ENCODE measurements at places on chromosomes 3 and 15.

GRCh38 chr15:101329867-101330380 is 34.9 kb upstream of the SNRPA1 start:
- no peak for DNase-seq

GRCh38 chr15:42154212-42154941 is 2.1 kb downstream of the PLA2G4F start:
- no peak for DNase-seq

- no peak for DNase-seq
Measured at GRCh38 chr15:79942741-79943481, 28.1 kb downstream of the BCL2A1 start.

- DNase-seq = no peak
Measured at GRCh38 chr15:39804026-39804425, 21.4 kb upstream of the FSIP1 start.

- no peak for DNase-seq
Measured at GRCh38 chr3:194137008-194137505, 1.1 kb downstream of the HES1 start.

DNA sequence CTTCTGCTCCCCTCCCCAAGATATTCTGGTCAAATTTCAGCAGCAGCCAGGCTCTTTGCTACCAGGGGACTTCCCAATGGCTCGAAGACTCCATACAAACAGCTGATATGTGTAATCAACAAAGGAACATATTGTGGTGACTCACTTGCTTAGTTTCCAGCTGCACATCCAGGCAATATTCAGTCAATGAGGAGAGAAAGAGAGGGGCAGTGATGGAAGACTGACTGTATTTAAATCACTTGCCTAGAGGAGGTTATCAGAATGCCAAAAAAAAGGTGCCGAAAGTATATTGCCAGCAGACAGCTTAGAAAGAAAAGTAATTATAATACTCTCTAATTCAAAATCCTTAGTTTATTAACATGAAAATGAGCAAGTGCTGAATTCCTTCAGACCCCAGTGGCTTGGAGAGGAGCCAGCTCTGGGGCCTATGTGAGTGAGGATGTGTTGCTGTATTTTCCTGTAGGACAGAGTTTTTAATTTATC is 236.5 kb downstream of the LRTM1 start:
- DNase-seq = no peak

GRCh38 chr3:46701181-46701939 is at the start of gene TMIE:
Gene TMIE (plus strand): TSS chr3:46701392. CDS start chr3:46701488, 96 bp downstream.
- no peak for DNase-seq

DNA sequence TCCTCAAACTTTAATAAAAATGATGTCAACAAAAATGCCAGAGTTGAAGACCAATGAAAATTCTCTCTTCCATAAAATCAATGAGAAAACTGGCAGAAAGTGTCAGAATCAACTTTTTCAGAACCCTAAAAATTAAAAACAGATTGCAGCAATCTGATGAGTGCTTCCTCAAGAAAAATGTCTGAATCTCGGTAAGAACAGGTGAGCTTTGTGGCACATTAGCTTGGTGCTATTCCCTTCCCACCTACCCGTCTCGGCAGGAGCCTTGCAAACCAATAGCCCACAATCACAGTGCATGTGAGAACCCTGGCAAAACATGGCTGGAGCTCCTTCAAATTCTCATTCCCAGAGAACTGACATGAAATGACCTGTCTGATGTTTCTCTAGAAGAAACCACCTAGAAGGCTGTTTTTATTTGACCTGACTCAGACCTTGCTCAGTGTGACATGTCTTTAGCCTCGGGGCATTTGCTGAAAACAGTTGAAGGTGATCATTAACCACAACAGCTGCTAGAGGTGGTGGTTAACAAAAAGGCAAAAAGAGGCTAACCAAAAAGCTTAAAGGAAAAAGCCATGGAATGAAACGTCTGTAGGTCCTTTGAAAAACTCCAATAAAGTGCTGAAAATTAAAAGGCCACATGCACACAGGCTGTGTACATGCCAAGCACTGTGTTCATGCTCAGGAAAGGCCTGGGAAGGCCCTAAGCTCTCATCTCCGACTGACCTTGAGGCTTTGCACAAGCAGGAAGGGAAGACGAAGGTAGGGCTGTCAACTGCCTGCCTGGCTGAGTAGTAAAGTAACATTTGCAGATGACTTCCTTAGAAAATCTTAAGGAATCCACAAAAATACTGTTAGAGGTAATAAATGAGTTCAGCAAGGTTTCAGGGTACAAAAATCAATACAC is 253.0 kb upstream of the NSMCE3 start:
- DNase-seq = no peak
